ENCODE measurements at places on chromosomes 4 and X.
A peak's percentile ranks its signal among the peaks of the same experiment; 100 is the strongest.

- DNase-seq, result no peak
Observed at GRCh38 chr4:151266497-151266896, 10.5 kb upstream of the PRSS48 start.

DNA sequence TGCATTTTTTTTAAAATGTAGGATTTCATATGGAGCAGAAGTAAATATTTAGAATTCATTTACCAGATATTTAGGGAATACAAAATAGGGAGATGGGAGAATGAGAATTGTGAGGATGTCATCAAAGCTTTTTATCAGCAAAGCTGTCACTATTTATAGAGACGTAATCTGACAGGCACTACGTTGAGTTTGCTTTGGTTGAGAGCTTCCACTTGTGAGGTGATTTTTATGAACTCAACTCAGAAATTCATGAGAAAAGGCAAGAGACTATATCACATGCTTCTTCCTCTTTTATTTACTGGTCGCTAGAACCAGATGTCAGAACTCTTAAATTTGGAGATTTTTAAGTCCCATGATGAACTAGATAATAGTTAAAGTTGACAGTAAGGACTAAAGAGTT lies 211.2 kb downstream of the GBA3 start:
- DNase-seq, result no peak

DNA sequence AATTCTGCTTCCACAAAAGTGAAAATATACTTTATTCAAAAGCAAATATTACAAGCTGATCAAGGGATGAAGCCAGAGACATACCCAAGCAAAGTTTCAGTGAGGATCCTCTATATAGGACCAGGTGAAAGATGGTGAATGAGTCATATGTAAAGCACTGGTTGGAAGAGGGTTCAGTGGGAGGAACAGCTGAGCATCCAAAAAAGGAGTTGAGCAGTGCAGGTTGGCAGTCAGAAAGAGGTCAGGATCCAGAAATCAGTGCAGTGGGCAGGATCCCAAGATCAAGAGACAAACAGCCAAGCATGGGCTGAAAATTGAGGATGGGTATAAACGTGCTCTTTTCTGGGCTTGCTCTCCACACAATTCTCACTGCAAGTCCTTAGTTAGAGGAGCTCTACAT lies 30.3 kb downstream of the OTC start:
- DNase-seq, result no peak

GRCh38 chrX:152637649-152638442 lies at the start of gene GABRQ:
Gene GABRQ, plus strand, starts transcription at chrX:152637895. Its CDS starts 308 bp downstream, at chrX:152638203.
- DNase-seq, result peak; percentile 76

DNA sequence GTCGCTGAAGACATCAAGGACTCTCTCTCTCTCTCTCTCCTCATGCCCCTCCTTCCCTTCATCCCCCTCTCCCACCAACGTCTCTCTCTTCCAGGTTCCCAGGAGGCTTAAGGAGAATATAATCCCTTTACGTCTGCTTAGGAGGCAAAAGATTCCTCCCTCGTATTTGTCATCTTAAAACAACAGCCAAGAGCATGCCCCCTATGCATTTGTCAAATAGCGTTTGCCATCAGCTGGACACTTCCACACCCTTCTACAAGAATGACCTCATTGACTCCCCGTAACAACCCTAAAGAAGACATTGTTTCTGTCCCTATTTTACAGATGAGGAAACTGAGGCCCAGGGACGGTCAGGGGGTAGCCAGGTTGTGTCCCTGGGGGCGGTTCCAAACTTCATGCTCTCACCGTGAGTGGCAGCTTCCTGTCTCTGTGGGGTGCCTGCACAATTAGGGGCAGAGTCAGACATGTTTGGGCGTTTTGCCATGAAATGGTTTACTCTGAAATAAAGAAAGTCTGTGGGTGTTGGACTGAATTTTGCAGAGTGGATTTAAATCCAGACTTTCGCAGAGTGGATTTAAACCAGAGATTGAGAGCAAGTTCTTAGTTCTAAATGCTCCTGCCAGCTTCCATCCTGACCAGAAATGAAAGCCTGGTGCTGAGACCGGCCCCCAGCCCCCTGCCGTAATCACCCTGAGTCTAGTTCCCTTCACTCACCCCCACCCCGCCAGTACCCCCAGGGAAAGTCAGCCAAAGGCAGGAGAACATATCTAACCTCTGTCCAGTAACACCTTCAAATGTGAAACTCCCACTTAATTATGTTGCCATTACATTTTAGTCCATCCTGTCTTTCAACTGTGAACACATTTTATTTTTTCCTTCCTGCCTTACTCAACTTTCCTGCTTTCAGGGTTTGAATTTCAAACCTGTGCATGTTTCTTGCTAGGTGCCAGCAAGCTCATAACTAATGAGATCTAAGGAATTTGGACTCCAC lies 44.3 kb upstream of the TBL1X start:
- peak; percentile 16 for DNase-seq

GRCh38 chrX:84175958-84176357 lies 12.0 kb downstream of the RPS6KA6 start:
- DNase-seq, result no peak

DNA sequence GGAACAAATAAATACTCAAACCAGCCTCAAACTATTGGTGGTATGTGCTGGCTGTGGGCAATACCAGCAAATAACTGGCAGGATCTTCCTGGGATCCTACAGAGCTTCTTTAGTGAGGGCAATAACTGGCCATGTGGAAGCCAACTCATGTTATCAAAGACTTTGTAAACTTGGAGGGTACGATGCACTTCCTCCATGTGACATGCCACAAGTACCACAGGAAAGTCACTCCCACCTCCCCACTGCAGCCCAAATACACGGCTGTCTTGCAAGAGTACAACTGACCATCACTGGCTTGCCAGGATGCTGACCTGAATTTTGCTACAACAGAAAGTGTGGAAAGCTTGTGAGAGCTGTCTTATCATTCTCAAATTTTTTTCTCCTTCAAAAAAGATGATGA lies 93.3 kb upstream of the MAML3 start:
- DNase-seq, result no peak

- peak; percentile 5 for DNase-seq
Observed at GRCh38 chr4:126213996-126214395, 899.2 kb downstream of the FAT4 start.

GRCh38 chr4:94397635-94398034 lies 54.1 kb upstream of the PDLIM5 start:
- DNase-seq, result no peak

DNA sequence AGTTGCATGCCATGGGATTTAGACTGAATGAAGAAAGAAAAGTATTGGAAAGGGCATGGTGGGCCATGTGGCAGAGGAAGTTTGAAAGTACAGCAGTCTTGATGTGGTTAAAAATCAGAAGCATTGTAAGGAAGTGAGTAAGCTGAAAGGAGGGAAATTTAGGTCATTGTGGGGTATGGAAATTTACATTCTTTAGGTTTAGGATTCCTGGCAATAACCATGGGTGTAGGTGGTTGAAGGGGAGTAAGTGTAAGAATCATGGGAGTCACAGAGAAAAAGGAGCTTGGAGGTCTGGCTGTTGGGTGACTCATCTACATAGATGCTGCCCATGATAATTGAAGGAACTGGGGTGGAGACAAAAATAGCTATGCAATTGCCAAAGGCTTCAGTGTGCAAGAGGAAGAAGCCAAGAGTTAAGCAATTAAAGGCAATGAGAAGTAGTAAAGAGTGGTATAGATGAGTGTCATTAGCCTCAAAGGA lies 243.8 kb upstream of the LDB2 start:
- DNase-seq, result peak; percentile 90

DNA sequence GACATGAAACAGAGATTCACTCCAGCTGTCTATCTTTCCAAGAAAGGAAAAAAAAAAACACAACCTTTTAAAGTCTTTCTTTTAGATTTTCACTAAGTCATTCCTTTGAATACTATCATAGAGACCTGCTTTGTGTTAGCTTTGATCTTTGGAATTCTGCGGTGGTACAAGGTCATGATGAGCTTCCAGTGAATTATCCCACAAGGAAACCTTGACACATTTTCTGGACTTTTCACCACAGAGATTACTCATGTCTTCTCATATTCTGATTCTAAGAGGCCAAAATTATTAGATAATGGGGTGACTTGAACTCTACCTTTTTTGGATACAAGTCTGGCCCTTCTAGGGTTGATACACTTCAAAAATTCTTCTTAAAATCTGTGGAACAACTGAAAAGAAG lies 201.6 kb downstream of the PACRGL start:
- DNase-seq, result peak; percentile 73

- DNase-seq, result no peak
Observed at GRCh38 chrX:130253916-130254315, 14.8 kb downstream of the ZNF280C start.

GRCh38 chr4:19514276-19515070 lies 737.2 kb upstream of the SLIT2 start:
- no peak for DNase-seq

DNA sequence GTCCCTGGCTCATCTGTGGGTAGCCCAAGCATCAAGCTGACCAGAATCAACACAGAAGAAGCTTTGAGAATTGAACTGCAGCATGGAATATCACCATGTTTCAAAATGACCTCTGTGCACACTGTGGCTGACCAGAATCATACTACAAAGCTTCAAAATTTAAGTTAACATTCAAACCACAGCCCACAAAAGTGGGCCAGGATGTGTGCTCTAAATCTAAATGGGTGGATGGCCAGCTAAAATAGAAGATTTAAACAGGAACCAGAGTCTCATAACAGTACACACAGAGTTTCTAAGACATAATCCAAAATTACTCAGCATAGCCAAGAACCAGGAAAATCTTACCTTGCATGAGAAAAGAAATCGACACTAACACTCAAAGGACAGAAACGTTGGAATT lies 46.1 kb downstream of the KLF3 start:
- DNase-seq, result no peak

- DNase-seq, result no peak
Observed at GRCh38 chr4:56856656-56857055, 35.2 kb upstream of the SPINK2 start.

DNA sequence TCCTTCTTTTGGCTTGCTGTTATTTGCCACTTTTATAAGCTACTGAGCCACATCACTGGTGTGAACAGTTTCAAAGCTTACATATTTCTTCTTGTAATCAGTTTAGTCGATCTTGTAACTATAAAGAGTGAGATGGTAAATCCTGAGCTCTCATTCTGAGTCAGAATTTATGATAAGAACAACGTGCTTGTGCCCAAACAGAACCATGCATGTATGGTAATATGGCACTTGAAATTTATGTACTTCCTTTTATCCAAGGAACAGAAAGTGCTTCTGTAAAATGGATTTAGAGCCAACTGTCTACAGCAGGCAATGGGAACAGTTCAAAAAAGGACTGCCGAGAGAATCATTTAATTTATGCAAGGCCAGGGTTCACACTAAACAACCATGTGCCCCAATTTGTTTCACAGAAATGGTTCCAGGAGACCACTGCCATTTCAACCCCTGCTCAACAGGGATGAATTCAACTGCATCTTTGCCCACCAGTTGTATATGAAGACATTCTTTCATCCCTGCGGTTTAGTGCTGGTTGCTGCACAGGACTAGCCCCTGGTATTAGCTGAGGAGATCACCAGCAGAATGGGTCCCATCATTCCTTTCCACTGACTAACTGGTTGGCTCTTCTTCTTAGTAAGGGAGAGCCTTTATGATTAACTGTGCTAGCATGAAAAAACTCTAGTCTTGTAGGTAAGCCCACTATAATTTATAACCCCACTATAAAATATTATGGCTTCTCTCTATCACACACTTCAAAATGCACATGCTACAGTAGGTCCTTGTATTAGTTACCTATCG lies 162.9 kb upstream of the PGRMC2 start:
- DNase-seq, result peak; percentile 32

DNA sequence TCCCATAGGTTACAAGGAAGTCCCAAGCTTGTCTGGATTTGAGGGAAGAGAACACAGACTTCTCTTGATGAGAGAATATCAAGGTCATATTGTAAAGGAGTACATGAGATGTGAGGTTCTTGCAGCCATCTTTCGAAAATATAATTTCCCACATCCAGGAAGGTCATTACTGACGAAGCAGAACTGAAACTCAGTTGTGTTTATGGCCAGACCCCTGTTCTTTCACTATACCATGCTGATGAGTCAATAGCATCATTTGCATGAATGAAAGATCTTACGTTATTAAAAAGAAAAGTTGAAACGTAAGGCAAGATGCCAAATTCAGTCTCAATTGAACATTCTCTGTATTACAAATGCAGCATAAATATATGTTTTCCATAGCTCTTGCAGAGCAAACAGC lies 14.2 kb upstream of the CCDC149 start:
- no peak for DNase-seq

DNA sequence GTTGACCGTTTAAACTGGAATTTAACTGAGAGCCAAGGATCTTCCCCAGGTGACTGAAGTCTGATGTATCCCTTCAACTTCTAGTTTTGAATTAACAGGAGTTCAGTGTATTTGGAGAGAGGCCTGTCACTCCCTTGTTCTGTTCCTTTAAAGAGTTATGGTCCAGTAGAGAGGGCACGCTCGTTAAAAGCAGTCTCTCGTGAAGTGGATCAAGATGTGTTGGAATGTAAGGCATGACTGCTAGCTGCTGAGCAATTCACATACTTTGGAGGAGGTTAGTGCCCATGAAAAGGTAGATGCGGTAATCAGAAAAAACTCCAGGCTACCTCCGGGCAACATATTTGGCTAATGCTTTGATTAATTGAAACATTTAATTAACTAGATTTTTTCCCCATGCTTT lies 65.7 kb downstream of the SHROOM2 start:
- peak; percentile 45 for DNase-seq

DNA sequence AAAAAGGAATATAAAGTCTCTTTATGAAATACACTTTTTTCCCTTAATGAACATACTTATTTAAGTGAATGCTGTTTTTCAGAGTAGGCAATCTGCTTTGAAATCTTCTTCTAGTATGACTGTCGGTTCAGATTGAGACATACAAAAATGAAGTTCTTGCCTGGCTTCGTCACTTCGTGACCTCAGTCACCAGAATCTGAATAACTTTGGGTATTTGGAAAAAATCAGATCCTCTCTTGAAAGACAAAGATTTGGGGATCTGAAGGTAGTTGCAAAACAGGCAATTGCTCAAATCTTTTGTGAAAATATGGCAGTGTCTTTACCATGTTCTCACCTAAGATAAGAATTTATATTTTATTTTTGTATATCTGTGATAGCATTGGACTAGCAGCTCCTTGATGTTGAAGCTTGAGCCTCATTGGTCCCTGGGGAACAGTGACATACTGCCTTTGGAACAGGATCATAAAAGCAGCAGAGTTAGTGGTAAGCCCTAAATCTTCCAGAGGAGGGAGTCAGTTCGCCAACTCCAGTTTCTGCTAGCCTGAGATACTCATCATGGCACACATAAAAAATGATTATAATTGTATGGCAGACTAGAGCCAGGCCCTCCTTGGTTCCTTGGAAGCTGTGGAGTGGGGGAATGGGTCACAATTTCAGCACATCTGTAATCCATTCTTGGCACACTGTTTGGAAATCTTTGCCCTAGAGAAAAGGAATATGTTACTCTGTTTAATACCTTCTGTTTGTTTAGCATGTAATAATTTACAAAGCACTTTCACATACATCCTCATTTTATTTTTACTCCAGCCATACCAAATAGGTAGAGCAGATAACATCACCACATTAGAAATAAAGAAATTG lies 5.0 kb downstream of the ARFIP1 start:
- DNase-seq, result peak; percentile 19

DNA sequence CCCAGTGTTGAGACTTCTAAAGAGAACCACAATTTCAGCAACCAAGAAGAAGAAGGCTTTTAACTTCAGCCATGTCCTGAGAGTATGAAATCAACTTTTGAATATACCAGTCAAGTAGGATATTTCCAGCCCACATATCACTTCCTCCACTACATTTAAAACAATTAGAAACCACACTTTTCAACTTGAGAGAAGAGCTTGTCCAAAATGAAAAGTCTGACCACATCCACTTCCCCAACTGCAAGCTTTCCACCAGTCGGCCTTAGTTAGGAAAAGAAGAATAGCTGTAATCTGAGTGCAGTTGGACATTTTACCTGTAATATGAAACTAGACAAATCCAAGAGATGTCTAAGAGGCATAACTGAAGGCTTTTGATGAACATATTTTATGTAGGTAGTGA lies 101.9 kb upstream of the SLC7A11 start:
- no peak for DNase-seq

All from M059J (cell line).